ENCODE measurements at places on chromosomes 11 and 22. TPM values are rescaled to one million over a fixed set of nuclear protein-coding genes. Genes with fewer than 3 reads are reported as not detected.
A peak's percentile ranks its signal among the peaks of the same experiment; 100 is the strongest.

GRCh38 chr22:30445438-30446145 is 20.0 kb downstream of the MTFP1 start:
- no peak for DNase-seq

The OR10A2 gene
- not detected for total RNA-seq

GRCh38 chr11:79119491-79120284 is 321.1 kb downstream of the TENM4 start:
- DNase-seq = no peak

DNA sequence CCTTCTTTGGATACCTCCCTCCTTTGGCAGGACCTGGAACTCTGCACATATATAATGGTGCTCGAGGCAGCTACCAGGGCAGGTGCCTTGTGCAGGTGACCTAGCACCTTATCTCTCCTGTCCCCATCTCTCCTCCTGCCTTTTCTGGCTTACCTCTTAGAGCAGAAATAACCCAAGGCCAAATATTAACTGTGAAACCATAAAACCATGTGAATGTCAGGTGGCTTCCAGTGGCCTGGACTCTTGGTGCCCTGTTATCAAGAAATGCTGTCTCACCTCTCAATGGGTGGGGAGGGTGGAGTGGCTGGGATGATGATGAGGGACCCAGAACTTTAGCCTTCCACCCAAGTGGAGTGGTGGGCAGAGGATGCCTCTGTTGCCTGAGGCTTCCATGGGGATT is 42.9 kb downstream of the YWHAH start:
- no peak for DNase-seq

DNA sequence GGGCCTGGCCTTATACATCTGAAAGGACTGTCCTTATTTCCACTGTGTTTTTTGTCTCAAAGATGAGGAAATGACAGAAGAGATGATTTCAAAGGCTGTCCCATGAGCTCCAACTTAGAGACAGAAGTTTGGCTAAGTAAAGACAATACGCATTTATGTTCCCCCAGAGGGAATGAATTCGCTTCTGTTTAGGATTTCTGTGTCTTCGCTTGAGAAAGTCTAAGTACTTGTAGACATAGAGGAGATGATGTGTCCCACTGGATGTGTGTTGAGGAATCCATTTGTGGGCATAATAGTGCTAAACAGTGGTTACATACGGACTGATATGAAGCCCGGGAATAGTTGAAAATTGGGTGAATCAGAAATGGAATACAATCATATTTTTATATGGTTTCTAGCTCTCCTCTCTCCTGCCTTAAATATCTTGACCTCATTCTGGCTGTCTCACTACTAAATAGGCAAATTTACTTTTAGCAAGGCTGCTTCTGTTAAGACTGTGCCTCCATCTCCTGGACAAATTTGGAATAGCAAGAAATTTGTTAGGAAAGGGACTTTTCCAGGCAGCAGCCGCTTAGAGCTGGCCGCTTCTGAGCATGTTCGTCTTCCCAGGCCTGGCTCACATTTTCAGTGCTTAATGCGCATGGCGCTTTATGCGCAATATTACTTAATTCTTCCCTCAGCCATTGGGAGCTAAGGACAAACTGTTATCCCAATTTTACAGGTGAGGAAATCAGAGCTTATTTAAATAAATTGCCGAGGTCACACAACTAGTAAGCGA is 1.9 kb upstream of the PEX26 start:
- peak; percentile 75 for DNase-seq

The CASP5 gene
- 25.7 TPM for total RNA-seq

DNA sequence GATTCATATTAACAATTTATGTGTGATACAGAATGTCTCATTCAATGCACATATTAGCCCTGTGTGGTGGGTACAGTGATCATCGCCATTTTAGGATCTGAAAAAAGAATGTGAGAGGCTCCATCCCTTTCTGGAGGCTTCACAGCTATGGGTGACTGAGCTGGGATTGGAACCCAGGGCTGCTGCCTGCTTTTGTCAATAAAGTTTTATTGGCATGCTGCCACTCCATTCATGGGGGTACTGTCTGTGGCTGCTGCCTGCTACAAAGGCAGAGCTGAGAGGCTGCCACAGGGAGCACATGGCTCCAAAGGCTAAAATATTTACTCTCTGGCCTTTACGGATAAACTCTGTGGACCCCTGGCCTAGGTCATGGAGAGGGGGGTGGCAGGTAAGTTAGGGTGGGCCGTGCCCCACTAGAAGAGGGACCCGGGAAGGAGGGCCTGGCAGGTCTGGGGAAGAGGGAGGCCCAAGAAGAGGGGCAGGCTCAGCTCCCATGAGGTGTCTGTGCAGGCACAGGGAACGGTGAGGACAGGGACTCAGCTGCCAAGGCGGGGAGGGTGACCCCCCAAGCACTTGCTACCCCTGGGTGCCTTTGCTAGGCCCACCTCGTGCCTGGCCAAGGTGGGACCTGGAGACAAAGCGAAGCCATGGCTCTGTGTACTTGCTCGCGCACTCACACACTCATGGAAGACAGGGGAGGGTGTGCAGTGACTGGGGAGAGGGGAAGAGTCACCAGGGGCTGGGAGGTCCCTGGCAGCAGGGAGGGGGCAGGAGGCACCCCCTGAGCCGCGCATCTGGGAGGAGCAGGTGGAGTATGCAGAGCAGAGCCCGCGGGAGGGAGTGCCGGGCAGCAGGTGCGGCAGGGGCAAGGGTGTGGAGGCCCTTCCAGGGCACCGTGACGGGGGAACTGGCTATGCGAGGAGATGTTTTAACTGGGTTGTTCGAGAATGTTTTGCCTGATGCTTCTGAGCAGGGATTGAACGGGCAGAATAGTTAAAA is 335.3 kb downstream of the CTTN start:
- DNase-seq = no peak

GRCh38 chr11:124766156-124766555 is 4.1 kb upstream of the ESAM start:
- no peak for DNase-seq

Data from colonic mucosa (tissue), 4 donors.